Stimulated activated naive CD4-positive, alpha-beta T cell (primary cell): ENCODE measurements at places on chromosomes 1 and 21.

DNA sequence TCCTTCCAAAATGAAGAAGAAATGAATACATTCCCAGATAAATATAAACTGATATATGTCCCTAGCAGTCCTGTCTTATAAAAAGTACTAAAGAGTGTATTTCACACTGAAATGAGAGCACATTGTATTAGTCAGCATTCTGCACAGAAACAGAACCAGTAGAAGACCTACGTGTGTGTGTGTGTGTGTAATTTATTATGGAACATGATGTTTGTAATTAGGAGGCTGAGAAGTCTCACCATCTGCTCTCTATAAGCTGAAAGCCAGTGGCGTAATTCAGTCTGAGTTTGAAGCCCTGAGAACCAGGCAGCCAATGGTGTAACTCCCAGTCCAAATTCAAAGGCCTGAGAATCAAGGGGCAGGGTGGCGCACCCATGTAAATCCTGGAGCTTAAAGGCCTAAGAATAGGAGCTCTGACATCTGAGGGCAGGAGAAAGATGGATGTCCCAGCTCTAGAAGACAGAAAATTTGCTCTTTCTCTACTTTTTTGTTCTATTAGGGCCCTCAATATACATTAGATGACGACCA, 146.5 kb upstream of the LYPLAL1 start:
- DNase-seq, result no peak

DNA sequence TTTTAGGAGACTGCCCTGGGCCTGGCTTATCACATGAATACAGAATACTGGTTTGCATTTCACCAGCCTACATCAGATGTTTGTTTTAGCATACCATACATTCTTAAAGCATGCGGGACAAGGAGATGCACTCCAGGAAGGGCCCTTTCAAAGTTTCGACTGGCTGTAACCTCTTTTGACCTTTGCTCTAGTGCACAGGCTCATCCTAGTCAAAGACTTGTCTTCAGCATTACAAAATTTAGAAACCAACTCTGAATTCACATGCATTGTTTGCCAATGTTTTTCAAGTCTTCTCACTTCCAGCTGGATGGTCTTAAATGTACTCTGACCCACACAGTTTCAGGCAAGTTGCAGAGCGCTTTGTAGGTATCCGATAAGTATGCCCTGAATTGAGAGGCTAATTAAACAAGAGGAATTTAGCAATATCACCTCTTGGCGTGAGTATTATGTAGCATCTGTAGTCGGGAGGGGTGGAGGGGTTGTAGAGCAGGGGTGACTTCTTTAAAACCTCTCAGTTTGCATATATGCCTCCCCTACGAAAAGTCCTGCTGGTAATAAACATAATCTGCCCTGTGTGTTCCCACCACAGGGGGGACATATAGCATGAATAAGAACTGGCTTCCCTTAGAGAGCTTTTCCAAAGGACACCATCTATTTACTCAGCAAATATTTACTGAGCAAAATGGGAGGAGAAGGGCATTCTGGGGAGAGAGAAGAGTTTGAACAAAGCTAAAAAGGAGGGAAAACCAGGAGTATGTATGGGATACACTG, 24.4 kb upstream of the AHCYL1 start:
- no peak for DNase-seq

GRCh38 chr1:15465674-15466073, 9.1 kb downstream of the CELA2A start:
- no peak for DNase-seq

- DNase-seq, result no peak
Measured at GRCh38 chr1:97006044-97006661, 284.6 kb downstream of the PTBP2 start.

DNA sequence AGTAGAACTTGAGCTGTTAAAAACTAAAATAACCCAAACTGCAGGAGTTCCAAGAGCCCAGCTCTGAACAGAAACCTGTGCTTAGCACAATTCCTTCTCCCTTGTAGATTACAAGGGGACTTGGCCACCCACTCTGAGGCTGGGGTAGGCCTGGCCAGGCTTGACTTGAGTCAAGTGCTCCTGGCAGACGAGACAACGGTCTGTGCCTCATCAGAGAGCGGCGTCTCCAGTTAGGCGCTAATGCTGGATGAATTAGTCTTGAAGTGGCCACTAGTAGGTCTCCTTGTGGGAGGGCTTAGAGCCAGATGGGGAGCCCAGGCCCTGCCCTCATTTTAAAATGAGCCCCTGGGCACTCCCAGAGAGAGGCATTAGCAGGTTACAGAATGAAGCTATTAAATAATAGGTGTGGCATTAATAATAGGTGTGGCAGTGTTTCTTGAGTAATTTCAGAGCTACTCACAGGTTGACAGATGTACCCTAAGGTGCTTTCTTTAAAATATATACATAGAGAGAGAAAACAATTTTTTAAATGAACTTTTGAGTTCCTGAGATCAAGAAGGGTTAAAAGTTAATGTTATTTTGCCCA, 1.1 kb downstream of the EEIG2 start:
- DNase-seq, result no peak
